ENCODE measurements at places on chromosomes 5 and 9.

DNA sequence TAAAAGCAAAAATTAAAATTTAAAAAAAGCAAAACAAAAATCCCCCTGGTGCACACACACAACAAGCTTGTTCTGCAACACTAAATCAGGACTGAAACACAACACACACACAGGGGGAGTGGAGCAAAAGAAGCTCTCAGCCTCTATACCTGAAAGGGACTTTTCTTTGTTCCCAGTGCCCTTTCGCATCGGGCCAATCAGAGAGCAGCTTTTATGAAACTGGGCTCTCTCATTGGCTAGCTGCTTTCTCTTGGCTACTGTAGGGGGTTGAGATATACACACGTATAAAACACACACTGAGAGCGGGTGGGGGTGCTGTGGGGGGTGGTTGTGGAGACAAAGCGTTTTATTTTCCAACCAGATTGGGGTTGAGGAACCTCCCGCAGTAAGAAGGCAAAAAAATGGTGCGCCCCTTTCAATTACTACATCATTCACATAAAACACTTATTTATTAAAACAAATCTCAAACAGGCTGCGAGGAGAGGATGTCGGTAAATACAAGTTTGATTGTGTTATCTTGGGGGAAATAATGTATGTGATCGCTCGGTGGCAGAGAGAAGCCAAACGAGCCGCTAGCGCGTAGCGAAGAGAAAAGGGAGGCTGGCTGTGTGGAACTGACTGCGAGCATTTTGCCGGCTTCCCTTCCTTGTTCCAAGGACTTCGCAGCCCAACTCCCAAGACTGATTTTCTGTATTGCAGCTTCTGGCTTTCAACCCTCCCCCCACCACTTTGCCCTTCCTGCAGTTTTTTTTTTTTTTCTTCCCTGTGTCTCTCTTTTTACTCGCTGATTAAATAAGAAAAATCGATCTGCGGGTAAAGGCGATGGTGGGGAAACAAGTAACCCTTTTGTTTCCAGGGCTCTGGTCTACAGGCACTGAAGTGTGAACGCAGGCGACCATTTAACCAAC, 2.5 kb upstream of the ZNF608 start:
- no peak for DNase-seq

DNA sequence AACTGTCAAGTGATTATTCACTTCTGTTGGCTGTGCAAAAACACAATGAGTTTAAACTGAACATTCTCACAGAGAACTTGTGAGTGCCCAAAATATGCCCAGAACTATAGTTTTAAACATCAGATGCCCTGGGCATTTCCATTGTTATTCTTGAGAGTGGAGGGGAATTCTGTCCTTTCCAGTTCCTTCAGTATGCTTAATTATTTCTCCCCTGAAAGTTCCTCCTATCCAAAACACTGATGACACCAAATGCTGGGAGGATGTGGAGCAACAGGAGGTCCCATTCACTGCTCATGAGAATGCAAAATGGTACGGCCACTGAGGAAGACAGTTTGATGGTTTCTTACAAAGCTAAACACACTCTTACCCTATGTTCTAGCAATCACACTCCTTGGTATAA, 55.5 kb downstream of the ROR2 start:
- no peak for DNase-seq

DNA sequence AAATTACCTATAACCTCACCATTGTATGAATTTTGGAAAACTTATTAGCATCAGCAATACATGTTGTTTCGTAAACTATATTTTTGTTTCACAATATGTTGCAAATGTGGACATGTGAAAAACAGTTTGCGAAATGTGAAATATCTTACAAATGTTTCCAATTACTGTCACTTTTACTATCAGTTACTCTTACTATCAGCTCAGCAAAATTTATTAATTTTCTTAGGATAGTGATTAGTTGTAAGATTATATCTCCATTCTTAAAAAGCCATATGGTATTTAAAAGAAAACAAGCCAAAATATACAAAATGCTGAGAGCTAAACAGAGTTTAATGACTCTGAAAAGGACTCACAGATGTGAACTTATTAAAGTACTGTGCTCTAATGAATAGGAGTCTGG, 111.9 kb upstream of the LPAR1 start:
- DNase-seq: no peak

- DNase-seq: no peak
Measured at GRCh38 chr9:74865177-74865576, 22.5 kb downstream of the TRPM6 start.

GRCh38 chr9:134139081-134139480, 3.2 kb downstream of the WDR5 start:
- no peak for DNase-seq

GRCh38 chr5:40904205-40904993, 4.9 kb upstream of the C7 start:
- DNase-seq: no peak

GRCh38 chr9:80699511-80699998, 989.8 kb downstream of the TLE1 start:
- no peak for DNase-seq

- DNase-seq: no peak
Measured at GRCh38 chr5:139667730-139668063, 19.5 kb downstream of the CXXC5 start.

DNA sequence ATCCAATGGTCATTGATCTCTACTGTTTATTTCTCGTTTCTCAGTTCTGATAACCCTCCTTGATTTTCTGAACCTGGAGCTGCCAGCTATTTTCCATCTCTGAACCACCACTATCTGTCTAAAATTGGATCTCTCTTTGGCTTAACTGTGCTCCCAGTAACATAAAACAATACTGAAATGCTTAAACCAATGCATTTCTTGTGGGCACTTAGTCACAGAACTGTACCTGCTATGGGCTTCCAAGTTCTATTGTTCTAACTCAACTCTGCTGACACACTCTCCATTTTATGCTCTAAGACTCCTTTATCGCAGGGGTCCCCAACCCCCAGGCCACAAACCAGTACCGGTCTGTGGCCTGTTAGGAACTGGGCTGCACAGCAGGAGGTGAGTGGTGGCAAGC, 120.6 kb downstream of the LHFPL2 start:
- DNase-seq: no peak

DNA sequence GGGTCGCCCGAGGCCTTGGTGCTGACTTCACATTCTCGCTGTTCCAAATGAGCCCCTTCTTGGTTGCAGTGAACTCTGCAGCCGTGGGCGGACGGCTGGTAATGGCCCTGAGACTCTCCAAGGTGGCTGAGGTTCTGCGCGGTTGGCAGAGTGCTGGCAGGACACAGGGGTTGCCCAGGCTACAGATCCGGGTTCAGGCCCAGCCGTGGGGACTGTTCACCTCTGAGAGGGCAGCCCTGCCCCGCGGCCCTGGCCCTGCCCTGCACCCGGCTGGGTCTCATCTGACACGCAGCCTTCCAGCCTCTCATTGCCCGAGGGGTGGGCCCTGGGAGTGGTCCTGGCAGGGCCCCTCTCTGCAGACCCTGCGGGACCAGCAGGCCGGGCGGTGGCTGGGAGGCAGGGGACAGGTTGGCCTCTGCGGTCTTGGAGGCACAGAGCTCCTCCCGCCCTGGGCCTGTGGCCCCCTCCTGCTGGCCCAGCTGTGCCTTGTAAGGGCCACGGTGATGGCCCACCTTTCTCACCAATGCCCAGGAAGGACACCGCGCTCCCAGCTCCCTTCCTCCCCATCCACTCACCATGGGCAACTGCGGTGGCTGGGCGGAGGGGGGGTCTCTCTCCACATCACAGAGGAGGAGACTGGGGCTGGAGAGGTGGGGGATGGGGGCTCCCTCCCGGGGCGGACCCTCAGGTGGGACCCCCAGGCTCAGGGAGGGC, 51.6 kb downstream of the AHRR start:
- no peak for DNase-seq

DNA sequence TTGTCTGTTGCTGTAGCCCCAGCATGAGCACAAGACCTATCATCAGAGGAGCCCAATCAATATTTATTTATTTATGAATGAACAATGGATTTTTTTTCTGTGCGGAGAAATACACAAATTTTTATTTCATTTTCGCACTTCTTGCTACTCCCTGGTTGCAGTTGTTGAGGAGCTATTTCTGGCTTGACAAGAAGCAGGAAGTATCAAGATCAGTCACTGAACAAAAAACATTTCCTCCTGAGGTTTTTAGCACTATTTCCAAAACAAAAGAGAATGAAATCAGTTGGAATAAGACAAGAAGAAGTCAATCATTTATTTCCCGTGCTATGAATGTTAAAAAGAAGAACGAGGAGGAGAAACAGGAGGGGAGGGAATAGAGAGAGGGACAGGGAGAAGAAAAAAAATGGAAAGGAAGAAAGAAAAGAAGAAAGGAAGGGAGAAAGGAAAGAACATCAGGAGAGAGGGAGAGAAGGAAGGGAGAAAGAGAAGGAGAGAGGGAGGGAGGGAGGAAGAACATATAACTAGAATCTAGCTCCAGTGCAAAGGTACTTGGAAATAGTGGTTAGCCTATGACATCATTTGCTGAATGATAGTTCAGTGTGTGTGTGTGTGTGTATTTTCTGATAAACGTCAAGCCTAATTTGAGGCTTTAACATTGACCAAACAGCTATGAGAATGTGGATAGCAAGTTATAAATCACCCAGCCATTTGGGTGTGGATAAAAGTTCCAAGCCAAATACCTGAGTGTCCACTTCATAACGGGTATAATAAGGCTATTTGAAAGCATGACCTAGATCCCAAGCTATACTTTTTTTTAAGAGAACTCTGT, 586.0 kb downstream of the EBF1 start:
- DNase-seq: no peak

GRCh38 chr5:61332358-61332749, 296 bp downstream of the ZSWIM6 start:
- peak; percentile 30 for DNase-seq

- no peak for DNase-seq
Measured at GRCh38 chr9:72858089-72858912, 94.6 kb downstream of the ALDH1A1 start.

- DNase-seq: no peak
Measured at GRCh38 chr5:166786889-166787288, 1504.6 kb upstream of the WWC1 start.

DNA sequence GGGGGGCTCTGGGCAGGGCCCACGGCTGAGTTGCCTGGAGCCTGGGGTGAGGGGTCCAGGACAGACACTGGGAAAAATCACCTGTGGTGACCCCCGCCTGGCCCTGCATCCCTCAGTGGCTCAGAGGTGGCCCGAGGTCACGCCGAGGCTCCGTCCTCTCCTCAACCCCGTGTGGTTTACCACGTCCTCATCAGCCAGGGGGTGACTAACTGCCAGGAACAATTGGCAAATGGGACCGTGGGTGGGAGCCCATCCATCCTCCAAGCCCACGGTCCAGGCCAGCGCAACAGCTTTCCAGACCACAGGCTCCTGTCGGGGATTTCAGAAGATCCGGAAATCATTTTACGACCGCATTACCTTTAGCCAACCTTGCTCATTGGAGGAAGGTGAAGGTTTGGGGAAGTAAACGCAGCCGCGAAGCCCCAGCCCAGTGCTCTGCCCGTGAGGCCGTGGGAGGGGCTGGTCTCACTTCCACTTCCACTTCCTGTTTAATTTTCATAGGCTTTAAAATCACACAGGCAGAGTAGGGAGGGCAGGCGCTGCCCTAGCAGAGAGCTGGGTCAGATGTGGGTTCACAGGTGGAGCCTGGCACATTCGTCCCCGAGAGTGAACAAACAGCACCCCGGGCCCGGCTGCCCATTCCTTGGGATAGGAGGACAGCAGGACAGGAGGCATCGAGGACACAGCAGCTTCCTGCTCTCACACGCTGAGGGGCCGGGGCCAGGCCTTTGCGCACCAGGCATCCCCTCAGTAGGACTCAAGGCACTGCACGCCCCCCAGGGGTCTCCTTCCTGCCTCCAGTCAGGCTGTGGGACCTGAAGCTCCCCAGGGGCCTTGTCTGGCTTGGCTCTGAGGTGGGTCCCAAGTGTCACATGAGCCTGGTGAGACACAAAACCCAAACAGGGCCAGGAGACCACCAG, 19.8 kb upstream of the SLC9A3 start:
- no peak for DNase-seq

DNA sequence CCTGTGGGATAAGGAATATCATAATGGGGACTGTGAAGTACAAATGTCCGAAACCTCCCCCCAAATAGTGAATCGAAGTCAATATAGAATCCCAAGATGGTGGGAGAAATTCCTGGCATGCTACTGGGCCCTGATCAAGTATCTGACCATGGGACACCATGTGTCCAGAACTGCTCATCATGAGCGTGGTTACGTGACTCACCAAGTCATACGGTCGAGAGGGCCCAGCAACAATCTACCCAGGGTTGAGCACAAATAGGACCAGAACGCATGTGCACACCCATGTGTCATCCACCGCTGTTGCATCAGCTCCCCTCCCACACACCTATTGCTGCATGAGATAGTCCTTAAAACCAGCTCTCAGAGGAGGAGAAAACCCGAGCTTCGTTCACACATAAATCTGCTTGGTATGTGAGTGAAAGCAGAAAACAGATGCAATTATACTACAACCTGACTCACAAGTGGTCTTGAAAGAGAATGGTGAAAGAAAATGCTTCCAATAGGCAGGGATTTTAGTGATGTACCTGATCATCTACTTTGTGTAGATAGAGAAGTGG, 353.2 kb downstream of the CWC27 start:
- no peak for DNase-seq

- no peak for DNase-seq
Measured at GRCh38 chr5:92003806-92004205, 620.7 kb upstream of the ARRDC3 start.

DNA sequence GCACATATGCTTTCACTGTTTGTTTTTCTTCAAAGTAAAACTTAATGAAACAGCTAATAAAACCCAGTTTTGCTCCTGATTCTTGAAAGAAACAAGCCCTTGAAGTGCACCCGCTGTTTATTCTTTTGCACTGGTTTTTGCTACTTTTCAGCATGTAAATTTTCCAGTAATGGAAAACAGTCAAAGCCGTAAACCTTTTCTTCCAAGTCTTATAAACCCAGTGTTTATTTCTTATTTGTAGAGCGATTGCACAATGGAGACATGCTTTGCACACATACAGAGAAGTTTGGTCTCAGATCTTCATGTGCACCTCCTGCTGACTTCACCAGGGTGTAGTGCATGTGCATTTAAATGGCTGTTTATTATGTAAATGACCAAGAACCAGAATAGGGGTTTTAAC, 51.8 kb downstream of the ATG10 start:
- DNase-seq: no peak

GRCh38 chr9:68750786-68751185, 45.7 kb downstream of the PIP5K1B start:
- DNase-seq: no peak

GRCh38 chr5:56413546-56413945, 180.4 kb upstream of the ANKRD55 start:
- DNase-seq: no peak

DNA sequence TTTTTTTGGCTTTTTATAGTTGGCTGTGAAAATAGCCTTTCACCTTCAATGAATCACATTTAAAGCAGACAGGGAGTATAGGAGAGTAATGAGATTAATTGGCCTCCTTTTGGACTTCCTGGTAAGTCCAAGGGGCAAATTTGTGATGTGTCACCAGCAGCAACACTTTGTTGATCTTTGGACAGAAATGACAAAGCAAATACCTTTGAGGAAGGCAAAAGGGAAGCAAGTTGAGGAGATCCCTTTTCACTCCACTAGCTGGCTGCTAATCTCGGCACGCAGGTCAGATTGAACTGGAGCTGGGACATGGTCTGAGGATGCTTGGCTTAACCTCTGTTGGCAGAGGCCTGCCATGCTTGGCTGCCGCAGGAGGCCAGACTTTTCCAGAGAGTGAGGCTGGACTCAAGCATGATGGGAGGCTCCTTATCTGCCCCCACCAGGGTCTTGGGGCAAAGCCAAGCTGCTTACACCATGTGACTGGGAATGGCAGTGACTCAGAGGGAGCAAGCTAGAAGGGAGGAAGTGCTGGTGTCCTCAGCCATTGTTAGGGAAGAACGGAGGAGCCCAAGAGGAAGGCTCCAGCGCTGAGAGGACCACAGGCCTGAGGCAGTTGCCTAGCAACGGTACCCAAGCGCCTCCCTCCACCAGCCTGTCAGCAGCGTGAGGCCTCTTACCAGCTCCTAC, 174.5 kb upstream of the MAP1B start:
- no peak for DNase-seq
